ENCODE measurements at places on chromosomes 3 and 15.

GRCh38 chr15:83516935-83517334, 69.8 kb downstream of the SH3GL3 start:
- no peak for DNase-seq

- DNase-seq, result no peak
Observed at GRCh38 chr3:14206548-14207177, 28.0 kb downstream of the LSM3 start.

DNA sequence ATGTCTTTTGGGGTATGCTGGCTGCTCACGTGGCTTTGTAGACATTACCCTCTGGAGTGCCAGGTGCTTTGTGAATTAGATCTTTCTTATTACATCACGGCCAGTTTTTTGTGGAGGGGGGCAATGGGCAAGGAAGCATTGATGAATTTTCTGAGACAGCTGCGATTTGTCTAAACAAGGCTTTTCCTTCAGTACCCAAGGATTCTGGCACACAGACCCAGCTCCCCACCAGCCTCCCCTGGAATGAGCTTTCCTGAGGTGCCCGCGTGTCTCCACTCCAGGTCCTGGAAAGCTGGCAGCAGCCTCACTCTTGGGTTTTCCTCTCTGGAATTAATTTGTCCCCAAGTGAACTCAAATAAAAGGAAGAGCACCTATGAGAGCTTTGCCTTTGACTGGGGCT, 157.6 kb upstream of the CTDSPL start:
- no peak for DNase-seq

DNA sequence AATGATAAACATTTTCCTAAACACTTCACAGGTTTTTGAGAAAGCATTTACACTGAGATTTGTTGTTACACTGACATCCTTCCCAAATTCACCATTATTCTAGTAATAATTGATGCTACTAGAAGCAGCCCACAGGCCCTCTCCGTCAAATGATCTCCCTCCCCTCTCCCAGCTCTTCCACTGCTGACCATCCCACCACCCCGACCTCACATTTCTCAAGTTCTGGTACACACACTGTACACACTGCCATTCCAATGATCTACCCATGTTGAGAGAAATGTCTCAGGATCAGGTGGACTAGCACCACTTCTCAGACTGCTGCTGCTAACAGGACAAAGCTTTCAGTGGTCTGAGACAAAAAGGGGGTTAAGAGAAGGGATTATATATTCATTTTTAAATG, 3.5 kb downstream of the TBC1D5 start:
- peak; percentile 11 for DNase-seq

DNA sequence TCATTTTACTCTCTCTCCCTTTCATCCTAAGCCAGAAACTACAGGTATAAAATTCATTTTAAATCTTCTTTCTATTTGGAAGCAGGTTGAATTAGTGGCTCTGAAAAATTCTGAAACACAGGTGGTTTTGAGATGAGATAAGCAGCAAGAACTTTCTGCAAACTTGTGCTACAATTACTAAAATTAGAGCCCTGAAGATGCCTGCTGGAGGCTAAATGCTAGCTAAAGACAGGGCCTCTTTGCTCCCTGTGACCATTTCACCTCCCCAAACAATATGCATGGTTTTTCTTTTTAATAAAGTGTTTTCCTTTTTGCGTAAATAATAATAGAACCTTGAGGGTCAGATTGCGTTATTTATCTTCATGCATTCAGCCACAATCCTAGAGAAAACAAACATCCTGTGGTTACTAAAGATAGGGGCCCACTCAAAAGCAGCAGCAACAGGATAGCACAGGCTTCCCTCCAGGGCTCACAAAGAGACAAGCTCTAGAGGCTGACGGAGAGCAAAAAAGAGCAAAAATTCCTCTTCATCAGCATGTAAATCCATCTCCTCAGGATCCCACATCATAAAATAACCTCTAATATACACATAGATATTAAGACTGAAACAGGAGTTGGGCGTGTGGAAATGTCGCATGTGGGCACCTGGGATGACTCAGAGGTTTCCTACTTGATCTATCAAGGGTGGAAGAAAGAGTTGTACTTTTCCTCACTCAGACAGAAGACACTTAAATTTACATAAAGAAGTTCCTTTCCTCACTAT, 26.5 kb upstream of the CP start:
- DNase-seq, result peak; percentile 72

GRCh38 chr3:30281526-30281925, 324.9 kb upstream of the TGFBR2 start:
- no peak for DNase-seq

GRCh38 chr3:123154020-123154985, 47.4 kb upstream of the SEC22A start:
- DNase-seq, result no peak

- peak; percentile 21 for DNase-seq
Observed at GRCh38 chr15:73052653-73053397, 562 bp downstream of the NEO1 start.

GRCh38 chr3:12588039-12589009, 31.4 kb downstream of the MKRN2 start:
- no peak for DNase-seq

GRCh38 chr3:180358179-180358578, 243.8 kb upstream of the TTC14 start:
- no peak for DNase-seq

DNA sequence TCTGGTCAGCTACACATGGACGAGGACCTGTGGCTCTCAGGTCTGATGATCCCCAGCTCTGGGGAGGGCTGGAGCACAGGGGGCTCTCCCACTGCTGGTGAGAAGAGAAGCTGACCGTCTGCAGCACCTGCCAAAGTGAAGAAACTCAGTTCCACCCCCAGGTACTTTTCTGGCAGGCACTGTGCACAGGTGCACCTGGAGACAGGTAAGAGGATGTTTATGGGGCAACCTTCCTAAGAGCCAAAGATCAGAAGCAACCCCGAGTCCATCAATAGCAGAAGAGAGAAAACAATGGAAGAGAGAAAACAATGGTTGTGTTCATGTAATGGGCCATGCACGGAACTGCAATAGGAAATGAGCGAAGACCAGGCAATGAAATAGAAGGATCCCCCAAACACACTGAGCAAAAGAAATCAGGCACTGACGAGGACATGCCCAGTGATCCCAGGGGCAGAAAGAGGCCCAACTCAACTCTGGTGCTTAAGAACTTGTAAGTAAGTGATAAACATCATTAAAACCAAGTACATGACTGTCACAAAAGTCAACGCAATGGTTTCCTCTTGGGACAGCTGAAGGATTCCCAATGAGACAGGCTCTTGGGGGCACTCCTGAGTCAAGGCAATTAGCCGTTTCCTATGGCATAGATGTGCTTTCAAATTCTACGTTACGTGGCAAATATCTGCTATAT, 95.0 kb upstream of the ALDH1A3 start:
- no peak for DNase-seq

GRCh38 chr3:197533396-197533795, 22.4 kb downstream of the BDH1 start:
- no peak for DNase-seq

- DNase-seq, result no peak
Observed at GRCh38 chr3:139222100-139222657, 121.6 kb upstream of the MRPS22 start.

GRCh38 chr3:186879781-186880180, 37.3 kb downstream of the ADIPOQ start:
- DNase-seq, result no peak

DNA sequence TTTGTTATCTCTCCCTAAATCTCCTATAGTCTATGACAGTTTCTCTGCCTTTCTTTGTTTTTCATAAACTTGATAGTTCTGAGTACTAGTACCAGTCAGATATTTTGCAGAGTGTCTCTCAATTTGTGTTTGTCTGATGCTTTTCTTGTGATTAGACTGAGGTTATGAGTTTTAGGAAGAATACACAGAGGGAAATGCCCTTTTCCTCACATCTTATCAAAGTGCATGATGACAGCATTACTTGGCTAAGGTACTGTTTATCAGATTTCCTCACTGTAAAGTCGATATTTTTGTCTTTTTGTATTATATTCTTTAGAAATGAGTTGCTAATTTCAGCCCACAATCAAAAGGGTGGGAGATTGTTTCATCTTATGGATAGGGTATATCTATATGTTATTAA, 45.6 kb downstream of the GLCE start:
- no peak for DNase-seq

DNA sequence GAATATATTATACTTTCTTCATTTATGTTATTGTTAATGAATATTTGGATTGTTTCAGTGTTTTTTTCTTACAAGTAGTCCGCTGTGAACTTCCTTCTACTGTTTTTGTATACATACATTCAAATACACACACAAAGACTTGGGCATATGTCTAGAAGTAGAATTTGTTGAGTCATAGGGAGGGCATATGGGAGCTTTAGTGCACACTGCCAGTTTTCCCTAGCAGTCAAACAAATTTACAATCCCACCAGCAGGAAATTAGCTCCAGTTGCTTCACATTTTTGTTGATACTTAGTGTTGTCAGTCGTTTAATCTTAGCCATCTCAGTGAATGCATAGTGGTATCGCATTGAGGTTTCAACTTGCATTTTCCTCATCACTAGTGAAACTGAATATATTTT, 492.3 kb downstream of the DIPK2A start:
- DNase-seq, result no peak

DNA sequence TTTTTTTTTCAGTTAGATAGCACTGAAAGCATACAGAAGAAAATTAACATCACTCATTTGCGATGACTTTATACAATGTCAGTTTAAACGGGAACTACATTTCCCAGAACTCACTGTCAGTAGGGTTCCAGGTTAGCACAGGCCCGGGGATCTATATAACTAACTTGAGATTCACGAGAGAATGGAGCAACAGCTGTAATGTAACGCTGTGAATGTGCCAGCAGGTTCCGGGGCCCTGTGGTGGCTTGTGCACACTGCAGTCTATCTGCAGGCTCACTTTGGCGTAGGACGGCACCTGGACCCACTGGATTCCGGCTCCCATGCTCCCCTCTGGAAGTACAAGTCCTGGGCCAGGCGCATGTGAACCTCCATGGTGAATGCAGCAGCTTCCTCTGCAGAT, 19.4 kb downstream of the CCR1 start:
- no peak for DNase-seq

- peak; percentile 82 for DNase-seq
Observed at GRCh38 chr15:98980899-98981228, 26.7 kb downstream of the PGPEP1L start.

- DNase-seq, result no peak
Observed at GRCh38 chr3:12953201-12953995, 112.0 kb upstream of the RPL32 start.

DNA sequence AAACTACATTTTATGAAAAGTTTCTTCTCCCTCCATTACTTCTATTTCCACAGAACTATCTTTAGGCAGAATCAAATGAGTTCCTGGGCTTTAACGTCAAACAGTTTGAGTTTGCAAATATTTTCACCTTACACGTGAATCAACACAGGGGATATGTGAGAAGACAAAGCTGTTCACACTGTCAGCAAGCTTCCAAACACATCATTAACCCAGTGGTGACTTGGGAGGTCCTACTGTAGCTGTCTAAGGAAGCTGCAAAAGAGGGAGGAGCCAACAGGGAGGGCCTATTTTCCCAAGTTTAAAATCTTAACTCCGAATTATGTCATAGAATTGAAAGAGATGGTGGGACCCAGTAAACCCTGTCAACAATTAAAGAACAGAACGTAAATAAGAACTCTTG, 337.8 kb upstream of the DNAJC19 start:
- DNase-seq, result no peak

DNA sequence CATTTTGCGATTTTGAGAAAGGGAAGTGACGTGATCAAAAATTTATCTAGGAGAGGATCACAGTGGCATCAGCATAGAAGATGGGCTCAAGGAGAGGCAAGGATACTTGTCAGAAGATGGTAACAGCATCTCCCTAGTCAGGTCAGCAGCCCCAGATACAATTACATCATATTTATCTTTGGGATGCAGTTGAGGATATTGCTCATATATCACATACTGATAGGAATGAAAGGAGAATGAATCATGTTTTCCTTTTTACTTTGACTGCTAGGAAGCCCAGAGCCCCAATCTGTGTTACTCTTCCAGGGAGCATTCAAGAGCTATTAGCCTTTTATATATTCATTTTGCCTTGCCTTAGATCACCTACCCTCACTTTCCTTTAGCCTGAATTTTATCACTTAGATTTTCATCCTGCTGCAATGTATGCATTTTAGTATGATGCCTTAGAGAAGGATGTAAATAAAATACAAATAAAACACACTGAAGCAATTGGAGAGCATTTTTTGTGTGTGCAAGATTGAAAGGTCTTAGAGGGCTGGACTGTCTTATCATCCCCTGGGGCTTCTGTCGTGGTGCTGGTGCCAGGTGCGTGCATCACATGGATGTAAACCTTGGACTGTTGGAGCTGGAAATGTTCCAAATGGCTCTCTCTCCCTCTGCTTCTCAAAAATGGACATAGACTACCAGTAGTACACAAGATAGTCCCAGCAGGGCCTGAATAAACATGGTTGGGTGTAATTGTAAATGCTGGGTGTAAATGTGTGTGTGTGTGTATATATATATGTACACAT, 40.3 kb downstream of the CORO2B start:
- DNase-seq, result no peak

DNA sequence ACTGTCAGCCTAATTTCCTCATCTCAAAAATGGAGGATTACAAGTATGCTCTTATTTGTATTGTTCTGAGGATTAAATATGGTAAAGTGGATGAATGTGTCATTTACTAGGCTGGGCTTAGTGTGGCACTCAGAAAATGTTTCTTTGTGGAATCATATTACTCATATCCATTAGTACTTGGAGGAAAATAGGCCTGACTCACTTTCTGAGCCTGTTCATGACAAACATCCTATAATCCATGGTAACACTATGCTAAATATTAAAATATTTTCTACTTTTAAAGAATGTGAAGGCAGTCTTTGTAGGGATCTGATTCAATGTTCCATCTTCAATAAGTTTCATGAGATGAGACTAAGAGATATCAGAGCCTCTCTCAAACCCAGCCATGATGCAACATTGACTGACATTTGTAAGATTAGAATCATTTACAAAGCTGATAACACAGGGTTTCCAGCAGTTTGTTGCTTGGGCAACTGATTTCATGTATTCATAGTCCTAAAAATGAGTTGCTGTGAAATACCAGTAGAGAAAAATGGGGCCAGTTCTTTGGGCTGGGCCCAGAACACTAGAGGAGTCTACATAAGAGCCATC, 1048.5 kb downstream of the NTRK3 start:
- DNase-seq, result no peak

GRCh38 chr15:63341898-63342297, 39.7 kb downstream of the CA12 start:
- no peak for DNase-seq

DNA sequence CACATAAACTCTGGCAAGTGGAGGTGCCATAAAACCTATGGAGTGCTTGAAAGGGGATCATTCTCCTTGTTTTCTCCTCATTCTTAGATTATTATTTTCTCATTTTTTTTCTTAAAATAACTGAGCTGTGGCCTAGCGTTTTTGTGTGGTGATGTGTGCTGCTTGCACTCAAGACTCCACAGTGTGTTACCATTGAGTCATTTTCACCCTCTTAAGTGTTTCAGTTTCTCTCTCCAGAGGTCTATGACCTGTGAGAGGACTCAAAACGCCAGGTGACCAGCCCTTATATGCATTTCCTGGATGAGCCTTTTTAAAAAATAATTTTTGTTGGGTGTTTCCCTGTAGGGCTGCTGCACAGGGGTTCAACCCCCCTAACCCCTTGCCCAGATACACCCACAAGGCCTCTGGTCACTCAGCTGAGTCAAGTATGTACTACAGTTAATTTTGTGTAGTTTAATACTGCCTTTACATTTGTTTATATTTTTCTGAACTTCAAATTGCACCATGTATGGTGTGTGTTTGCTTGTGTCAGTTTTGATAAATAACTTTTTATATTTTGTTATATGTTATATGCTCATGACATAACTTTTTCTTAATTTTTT, 15.4 kb upstream of the BTLA start:
- peak; percentile 96 for DNase-seq
